ENCODE measurements at places on chromosomes 3 and 15.
A peak's percentile ranks its signal among the peaks of the same experiment; 100 is the strongest.

DNA sequence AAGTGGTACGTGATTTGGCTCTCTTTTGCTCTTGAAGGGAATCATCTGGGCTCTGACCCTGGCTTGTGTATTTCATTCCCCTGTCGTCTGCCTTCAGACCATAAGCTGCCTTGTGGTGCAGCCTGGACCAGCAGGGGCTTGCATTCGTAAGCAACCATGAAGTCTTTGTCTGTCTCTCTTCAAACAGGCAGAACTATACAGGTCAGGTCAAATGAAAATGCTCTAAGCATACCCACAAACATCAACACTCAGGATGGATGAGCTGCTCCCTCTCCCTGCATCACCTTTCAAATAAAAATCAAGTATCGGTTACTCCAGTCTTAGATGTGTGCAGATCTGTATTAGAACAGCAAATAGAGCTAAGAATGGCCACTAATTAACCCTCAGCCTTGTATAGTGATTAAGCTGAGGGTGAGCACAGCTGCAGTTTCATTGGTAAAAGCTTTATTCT is 268.6 kb upstream of the UBE2E1 start:
- no peak for DNase-seq

GRCh38 chr3:141262308-141262705 is 30.7 kb downstream of the PXYLP1 start:
- DNase-seq, result no peak

DNA sequence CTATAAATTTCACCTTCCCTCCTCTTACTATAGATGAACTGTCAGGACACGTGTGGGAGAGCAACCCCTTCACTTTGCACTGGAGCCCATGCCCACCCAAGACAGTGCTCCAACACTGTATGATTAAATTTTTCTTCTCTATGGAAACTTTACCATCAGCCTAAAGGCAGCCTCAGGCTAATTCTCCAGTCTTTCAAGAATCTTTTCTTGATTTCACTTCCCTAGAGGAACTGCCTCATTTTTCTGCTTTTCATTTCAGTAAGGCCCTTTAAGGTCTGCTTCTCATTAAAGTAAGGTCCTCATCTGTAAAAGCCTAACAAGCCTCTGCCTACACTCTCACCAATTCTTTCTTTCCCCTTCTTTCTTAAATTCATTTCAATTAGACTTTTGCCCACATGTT is 137.3 kb downstream of the KCNMB2 start:
- DNase-seq, result no peak

- DNase-seq, result no peak
Observed at GRCh38 chr3:59578129-59578528, 528.3 kb upstream of the CFAP20DC start.

GRCh38 chr3:42143440-42143839 is 52.3 kb downstream of the TRAK1 start:
- no peak for DNase-seq

- peak; percentile 38 for DNase-seq
Observed at GRCh38 chr3:187000711-187001151, 70.4 kb downstream of the ST6GAL1 start.

DNA sequence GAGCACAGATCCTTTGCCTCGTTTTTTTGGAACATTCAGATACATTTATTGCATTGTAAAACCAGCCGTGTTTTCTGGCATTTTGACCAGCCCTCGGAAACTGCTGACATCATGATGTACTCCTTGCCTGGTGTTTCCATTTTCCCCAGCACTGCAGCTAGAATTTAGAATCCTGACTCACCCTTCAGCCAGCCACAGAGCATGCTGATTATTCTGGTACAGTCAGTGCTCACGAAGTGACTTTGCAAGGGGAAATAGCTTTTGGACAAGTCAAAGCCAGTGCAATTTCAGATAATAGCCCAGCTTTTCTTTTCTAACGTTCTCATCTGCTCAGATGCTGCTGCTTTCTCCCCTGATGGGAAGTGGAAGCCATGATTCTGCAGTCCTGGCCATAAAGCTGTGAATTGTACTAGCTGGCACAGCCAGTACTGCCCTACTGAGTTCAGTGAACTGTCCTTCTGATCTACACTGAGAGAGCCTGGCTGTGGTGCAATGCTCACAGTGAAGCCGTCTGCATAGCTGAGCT is 12.1 kb upstream of the CNBP start:
- DNase-seq, result peak; percentile 89

DNA sequence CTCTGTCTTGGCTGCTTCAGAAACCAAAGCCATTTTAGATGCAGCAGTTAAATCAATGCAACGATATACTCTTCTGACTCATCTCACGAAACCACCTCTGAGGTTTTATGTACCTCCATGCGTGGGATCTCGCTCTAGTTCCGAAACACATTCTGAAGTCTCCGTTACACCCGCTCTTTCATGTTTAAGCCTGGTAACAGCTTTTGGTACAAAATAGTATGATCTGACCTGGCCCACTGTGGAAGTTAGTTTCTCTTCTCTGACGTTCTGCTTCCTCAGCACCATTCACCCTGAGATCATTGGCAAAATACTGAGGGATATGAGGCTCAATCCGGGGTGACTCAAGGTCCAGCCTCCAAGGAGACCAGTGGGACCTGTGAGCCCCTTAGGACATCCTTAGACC is 121.9 kb downstream of the TMEM266 start:
- no peak for DNase-seq

Measured in coronary artery (tissue), 2 donors.